ENCODE measurements at places on chromosomes 5 and 9. TPM values are rescaled to one million over a fixed set of nuclear protein-coding genes. Genes with fewer than 3 reads are reported as not detected.
A peak's percentile ranks its signal among the peaks of the same experiment; 100 is the strongest.

GRCh38 chr9:114088571-114089170, 10.4 kb downstream of the KIF12 start:
- DNase-seq, result no peak

DNA sequence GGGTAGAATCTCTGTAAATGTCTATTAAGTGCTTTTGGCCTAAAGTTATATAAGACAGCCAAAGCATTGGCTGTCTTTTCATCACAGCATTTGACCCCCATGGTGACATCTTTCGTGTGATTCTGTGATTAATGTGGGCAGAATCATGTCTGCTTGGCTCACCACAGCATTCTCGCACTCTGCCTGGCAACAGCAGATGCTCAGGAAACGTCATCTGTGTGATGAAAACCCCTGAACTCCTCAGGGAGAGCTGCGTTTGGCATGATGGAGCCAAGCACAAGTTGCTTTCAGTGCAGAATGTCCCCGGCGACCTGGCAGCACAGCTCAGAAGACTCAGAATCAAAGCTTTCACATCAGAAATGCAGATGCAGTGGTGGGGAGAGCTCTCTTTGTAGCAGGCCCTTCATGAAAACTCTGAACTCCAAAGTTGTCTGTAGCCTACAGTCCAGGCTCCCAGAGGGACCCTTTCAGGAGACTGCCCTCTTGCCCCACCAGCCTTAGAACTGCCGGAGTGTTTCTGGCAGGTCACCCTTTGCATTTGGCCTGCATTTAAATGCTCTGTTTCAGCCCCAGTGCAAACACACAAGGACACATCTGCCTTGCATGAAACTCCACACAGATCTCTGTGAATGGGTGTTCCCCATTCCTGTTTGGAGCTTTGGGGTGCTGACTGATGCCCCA, 155.6 kb upstream of the PANK3 start:
- no peak for DNase-seq

GRCh38 chr5:15440434-15440833, 59.5 kb upstream of the FBXL7 start:
- DNase-seq, result no peak

- DNase-seq, result no peak
Observed at GRCh38 chr5:141434006-141434405, 3.7 kb downstream of the PCDHGA12 start.

GRCh38 chr9:12652973-12653372, 40.2 kb upstream of the TYRP1 start:
- DNase-seq, result no peak

DNA sequence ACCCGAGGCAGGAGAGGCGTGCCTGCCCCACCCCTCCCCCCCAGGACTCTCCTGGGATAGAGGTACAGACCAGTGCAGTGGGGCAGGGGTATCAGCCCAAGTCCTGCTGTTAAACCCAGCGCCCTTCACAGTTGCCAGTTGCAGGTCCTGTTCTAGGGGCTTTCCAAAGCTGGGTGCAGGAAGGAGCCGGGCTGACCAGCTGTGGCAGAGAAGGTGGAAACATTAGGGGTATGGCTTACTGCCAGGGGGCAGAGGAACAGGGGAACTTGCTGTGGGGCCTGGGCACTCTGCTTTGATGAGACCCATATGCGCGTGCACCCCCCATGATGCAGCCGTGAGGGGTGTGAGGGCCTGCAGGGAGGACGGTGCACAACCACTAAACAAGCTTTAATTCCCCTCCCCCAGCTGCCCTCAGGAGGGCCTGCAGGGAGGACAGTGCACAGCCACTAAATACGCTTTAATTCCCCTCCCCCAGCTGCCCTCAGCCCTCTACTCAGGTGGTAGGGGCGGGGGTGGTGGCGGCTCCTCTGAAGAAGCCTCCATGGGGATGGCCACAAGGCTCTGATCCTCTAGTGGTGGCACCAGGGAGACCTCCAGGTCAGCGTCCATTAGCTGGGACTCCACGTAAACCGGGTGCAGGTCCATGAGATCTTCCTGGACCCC, 766 bp upstream of the LRRC26 start:
- DNase-seq, result no peak

DNA sequence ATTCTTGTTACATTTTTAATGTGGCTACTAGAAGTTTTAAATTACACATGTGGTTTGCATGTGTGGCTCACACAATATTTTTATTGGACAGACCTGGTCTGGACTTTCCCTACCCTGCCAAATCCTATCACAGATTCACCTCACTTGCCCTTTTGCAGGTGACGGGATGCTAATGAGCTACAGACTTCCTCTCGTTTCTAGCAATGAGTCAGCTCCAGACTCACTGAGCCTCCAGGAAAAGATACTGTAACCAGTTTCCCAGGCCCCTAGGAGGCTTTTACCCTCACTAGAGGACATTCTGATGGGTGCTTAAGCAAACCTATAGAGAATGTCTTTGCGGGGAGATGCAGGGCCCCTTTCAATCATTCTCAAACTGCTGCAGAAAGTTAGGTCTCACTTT, 135.4 kb downstream of the WDR41 start:
- no peak for DNase-seq

DNA sequence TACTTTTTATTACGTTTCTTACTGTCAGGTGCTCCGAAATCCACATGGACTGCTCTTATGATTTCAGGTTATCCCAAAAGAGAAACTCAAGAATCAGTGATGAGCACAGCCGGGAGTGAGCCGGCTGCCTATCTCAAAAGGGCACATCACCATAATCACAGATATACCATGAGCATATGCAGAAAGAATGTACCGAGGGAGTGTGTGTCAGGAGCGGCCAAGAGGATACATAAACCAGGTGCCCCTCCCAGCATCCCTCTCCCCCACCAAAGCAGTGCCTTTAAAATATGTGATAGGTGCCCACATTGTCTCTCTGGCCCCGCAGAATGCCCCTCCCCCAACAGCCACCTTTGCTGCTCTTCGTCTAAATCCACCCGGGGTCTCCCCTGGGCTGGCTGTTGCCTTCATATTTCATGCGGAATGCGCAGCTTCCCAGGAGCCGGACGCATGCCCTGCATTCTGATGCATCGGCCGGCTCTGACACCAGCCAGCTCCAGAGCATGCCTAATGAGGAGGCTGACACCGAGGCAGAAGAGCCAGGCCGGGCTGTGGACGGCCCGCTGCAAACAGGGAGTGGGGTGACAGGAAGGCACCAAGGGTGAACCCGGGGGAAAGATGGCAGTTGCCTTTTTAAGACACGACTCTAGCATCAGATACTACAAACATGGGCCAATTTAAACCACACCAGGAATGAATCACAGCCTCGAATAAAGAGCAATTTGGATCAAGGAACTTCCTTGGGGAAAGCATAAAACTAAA, 652.3 kb downstream of the BNC2 start:
- DNase-seq, result no peak

- no peak for DNase-seq
Observed at GRCh38 chr5:107594253-107595045, 76.3 kb downstream of the EFNA5 start.

DNA sequence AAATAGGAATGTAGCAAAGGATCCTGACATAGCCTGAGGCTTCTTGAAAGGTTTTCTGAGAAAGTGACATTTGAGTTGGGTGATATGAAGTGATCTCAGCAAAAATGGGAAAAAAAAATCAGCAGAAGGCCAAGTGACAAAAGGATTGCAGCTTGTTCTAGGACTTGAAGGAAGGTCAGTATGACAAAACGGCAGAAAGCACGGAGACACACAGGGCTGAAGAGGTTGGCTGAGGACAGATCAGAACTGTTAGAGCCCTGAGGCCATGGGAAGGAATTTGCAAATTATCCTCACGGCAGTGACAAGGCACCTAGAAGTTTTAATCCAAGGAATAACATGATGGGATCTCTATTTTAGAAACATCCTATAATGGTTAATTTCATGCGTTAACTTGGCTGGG, 31.0 kb downstream of the TRIM32 start:
- no peak for DNase-seq

- DNase-seq, result no peak
Observed at GRCh38 chr9:130770679-130771442, 64.2 kb upstream of the ABL1 start.

DNA sequence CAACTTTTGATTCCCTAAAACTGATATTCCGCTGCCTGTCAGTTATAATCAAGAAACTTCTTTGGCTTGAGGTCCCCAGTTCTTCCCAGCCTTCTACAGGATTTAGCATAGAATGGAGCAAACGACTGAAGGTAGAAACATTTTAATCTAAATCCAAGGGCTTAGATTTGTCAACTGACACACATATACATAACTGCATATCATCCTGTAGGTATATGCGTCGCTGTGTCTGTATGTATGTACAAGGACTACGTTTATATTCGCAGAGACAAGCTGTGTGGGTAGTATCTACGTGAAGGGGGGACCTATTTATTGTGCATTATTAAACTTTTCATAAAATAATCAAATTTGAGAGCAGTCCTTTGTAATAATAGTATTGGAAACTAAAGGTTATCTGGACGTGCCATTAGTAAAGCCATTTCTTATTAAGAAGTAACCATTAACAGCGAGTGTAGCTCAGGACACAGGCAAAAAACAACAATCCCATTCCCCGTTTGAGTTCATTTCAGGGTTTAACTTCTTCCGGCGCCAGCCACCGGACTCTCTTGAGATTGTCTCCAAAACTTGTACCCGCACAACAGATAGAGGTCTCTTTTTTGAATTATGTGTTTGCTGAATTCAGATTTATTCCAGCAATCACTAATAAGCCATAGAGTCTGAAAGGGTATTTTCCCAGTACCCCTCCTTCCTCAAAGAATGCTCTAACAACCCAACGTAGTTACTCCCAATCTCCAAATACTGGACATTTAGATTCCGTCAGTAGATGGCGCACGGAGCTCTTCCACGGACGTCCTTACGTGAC, 2.1 kb upstream of the MLLT3 start:
- DNase-seq, result peak; percentile 57

DNA sequence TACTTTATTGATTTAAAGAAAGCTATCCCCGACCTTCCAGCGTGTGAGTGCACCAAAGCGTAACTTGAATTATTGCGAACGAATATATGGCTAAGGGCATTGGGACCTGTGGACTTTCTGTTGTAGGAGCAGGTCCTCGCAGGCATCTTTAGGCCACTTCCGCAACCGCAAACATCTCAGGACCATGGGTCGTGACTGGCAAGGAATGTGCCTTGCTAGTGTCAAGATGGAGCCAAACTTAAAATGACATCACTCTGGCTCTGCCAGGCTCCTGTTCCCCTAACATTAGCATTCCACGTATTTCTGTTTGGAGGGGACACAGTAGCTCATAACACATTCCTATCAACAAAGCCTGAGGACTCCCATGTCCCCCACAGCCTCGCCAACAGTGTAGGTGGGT, 44.1 kb upstream of the OLFM1 start:
- DNase-seq, result peak; percentile 9

- DNase-seq, result no peak
Observed at GRCh38 chr9:19298436-19299000, 68.0 kb downstream of the DENND4C start.

GRCh38 chr5:149667084-149667828, 62.9 kb upstream of the PPARGC1B start:
- peak; percentile 53 for DNase-seq

- DNase-seq, result no peak
Observed at GRCh38 chr5:121757753-121758152, 93.9 kb upstream of the FTMT start.

- no peak for DNase-seq
Observed at GRCh38 chr5:9376363-9377117, 169.3 kb downstream of the SEMA5A start.

- no peak for DNase-seq
Observed at GRCh38 chr9:123400926-123401503, 45.0 kb downstream of the CRB2 start.

DNA sequence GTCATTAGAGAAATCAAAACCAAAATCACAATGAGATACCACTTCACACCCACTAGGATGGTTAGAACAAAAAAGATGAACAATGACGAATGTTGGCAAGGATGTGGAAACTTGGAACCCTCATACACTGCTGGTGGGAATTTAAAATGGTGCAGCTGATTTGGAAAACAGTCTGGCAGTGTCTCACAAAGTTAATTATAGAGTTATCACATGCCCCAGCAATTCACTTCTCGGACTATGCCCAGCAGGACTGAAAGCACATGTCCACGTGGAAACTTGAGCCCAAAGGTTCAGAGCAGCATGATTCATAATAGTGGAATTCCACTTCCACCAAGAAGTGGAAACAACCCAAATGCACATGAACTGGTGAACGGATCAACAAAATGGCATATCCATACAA, 85.0 kb upstream of the HRH2 start:
- no peak for DNase-seq

GRCh38 chr5:101676646-101677045, 619.4 kb downstream of the SLCO4C1 start:
- DNase-seq, result no peak

- no peak for DNase-seq
Observed at GRCh38 chr5:76325876-76326491, 77.1 kb upstream of the IQGAP2 start.

- DNase-seq, result no peak
Observed at GRCh38 chr9:84412654-84413053, 72.1 kb upstream of the SLC28A3 start.

Gene C9orf50
- not detected for total RNA-seq

Gene IL3
- not detected for total RNA-seq

Gene CNTNAP3B
- total RNA-seq, result 0.06 TPM

Gene SPAG8
- total RNA-seq, result not detected

Gene SLC9A3
- 3.7 TPM for total RNA-seq

Gene NR5A1
- total RNA-seq, result not detected

Gene CNOT8
- total RNA-seq, result 87.9 TPM

Gene CMBL
- total RNA-seq, result 1.4 TPM

Gene SCGB3A2
- total RNA-seq, result not detected

Gene CHSY3
- 0.24 TPM for total RNA-seq

Gene PLAC8L1
- total RNA-seq, result not detected

All from SJSA1 (cell line).